GM23338 (cell line): ENCODE measurements at places on chromosomes 1 and 21.
A peak's percentile ranks its signal among the peaks of the same experiment; 100 is the strongest.

DNA sequence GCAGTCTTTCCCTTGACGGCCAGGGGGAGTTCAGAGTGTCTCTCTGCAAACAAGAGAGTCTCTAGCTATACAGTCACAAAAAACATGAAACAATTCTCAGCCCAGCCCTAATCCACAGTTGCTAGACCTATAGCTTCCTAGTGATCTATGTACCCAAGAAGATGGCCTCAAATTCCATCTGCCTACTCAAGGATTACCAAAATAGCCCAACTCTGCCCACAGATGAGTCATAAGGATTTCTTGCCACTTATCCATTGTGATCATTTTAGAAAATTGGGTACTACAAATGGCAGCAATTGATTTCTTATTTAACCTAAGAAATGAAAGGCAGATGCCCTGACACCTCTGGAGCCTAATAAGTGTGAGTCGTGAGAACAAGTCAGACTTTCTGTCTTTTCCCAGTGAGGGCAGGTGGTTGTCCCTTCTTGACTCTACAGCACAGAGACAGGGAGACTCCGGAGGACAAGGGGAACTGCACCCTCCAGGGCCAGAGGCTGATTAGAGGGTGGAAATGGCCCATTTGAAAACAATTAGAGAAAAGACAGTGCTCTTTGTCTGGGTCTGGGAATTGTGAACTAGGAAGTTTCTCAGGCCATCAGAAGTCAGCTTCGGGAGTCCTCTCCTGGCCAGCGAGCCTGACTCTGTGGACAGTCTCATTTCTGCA, 65.4 kb downstream of the ABCA4 start:
- DNase-seq: no peak

DNA sequence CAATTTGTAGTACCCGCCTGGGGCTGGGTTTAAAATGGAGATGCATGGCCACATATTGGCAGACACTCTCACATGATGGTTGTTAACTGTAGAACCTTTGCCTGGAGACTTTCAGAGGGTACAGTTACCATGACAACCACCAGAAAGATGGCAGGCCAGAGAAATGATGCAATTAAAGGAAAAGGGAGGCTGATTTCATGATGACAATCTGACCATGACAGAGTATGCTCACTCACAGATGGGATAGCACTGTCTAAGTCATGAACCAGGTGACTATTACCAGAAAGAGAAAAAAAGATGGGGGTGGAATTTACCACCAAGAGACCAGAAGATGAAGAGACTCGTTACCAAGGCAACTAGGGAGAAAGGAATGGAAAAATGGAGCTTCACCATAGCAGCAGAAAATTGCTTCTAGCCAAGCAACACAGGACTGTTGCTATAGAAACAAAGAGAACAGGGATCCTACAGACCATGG, 3.5 kb upstream of the TRIT1 start:
- peak; percentile 53 for DNase-seq

GRCh38 chr1:101723415-101723814, 273.3 kb downstream of the OLFM3 start:
- no peak for DNase-seq

DNA sequence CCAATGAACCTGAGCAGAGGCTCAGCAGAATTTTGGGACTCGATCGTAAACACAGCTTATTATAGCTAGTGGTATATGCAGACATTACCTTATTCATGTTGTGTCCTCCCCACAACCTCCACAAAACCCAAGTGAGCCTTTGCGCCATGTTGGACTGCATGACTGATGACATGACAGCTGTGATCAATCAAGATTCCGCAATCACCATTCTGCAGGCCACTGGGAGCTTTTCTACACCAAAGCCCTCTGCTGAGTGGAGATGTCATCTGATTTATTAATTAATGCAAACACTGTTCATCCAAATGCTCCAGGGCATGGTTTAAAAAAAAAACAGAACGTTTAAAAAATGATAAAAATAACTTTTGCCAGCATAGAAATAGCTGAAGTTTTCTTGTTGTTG, 7.9 kb upstream of the SRP9 start:
- DNase-seq: no peak

- DNase-seq: peak; percentile 46
Measured at GRCh38 chr1:220527279-220527907, 543 bp upstream of the MARK1 start.

- no peak for DNase-seq
Measured at GRCh38 chr1:5297180-5297885, 642.9 kb downstream of the AJAP1 start.

- DNase-seq: peak; percentile 62
Measured at GRCh38 chr1:37753473-37754321, 11.2 kb downstream of the EPHA10 start.

DNA sequence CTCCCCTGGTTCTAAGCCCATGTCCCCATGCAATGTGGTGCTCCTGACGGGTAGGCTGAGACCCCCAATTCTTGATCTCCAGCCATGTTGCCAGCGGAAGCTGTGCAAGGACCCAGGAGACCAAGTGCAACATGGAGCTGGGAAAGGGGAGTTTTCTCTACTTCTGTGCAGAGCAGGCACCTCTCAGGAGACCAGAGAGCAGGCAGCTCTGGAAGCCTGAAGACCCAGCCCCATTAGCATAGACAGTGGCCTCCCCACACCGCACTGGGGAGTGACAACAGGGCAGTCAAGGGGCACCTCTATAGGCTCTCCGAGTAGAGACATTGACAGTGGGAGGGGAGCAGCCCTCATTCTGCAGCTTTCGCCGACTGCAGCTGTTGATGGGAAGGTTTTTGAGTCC, 410.2 kb downstream of the MATN1 start:
- DNase-seq: no peak

DNA sequence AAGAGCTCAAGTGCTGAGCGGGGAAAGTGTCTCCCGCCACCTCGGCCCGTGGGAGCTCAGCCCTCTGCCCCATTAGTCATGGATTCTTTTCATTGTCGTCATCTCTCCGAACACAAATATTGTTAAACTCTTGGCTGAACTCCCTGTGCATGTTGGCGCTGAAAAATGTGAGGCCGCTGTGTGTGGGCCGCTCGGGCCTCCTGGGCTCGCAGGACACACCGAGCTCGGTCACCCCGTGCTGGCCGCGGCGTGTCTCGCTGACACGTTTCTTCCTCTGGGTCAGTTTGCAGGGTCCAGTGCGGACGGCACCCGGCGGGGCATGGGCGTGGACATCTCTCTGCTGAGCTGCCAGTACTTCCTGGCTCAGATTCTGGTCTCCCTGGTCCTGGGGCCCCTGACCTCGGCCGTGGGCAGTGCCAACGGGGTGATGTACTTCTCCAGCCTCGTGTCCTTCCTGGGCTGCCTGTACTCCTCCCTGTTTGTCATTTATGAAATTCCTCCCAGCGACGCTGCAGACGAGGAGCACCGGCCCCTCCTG, 25.6 kb downstream of the SLC45A1 start:
- DNase-seq: no peak
